ENCODE measurements at places on chromosomes 6 and 20. TPM values are rescaled to one million over a fixed set of nuclear protein-coding genes. Genes with fewer than 3 reads are reported as not detected.

Gene HLA-DQA1
- total RNA-seq = not detected

Gene ADISSP
- total RNA-seq = 37.7 TPM

Gene CEP250
- 22.0 TPM for total RNA-seq

Gene HLA-DRA
- 0.45 TPM for total RNA-seq

Gene ZNF311
- 1.3 TPM for total RNA-seq

Gene OR2H2
- not detected for total RNA-seq

Gene KHDC1L
- total RNA-seq = not detected

Gene FABP7
- total RNA-seq = not detected
